ENCODE measurements at places on chromosomes 4 and X. TPM values are rescaled to one million over a fixed set of nuclear protein-coding genes. Genes with fewer than 3 reads are reported as not detected.

Gene CENPVL1
- not detected for total RNA-seq

Gene ABCG2
- 32.5 TPM for total RNA-seq

GRCh38 chr4:114563536-114564315, 34.9 kb upstream of the UGT8 start:
- DNase-seq = no peak

DNA sequence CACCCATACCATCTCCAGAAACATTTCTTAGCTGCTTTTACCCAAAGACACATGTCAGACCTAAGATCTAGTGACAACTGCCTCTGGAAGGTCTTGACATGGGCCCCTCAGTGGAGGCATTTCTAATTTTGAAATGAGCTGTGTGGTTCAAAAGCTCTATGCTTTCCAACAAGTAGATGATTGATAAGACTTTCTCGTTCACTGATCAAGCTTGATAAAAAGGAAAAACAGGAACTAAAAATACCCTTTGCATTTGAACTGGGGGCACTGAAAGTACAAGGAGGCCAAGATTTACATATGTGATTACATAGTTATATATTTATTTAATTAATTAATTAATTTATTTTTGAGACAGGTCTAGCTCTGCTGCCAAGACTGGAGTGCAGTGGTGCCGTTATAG, 61.3 kb upstream of the SCOC start:
- no peak for DNase-seq

DNA sequence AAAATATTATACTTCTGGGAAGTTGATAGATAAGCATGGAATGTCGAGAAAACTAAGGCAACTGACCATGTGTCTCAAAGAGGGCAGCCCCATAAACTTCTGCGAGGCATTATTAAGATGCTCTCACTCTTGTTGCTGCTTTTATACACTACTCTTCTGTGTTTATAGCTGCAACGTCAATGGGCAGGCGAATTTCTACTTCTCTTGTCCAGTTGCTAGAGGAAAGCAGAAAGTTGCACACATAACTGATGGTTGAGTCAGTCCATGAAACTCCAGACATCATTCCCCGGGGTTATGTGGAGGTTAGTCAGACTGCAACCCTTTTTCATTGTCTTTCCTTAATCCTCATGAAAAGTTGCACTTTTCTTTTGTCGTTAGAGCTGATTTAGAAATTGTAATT, 39.8 kb downstream of the VCX3B start:
- DNase-seq = no peak

Gene KCND1
- total RNA-seq = 0.61 TPM

- DNase-seq = peak; percentile 41
These were observed 14.1 kb downstream of the RPS6KA3 start for GRCh38 chrX:20252381-20253231.

Gene IGSF1
- 0.12 TPM for total RNA-seq

DNA sequence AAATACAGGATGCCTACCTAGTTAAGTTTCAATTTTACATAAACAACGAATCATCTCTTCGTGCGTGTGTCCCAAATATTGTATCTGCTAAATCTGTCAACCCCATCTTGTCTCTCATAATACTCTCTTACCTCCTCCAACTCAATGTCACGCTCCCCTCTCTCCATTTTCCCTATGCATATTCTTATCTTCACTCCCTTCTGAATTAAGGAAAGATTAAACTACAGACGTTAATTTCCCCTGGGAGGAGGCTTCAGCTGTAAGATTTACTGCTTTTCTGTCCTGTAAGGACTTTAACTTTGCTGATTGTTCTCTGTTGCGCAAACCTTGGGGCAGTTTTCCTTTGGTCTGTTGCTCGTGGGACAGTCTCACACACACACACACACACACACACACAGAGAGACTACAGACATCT, 455 bp upstream of the ABCB7 start:
- no peak for DNase-seq

DNA sequence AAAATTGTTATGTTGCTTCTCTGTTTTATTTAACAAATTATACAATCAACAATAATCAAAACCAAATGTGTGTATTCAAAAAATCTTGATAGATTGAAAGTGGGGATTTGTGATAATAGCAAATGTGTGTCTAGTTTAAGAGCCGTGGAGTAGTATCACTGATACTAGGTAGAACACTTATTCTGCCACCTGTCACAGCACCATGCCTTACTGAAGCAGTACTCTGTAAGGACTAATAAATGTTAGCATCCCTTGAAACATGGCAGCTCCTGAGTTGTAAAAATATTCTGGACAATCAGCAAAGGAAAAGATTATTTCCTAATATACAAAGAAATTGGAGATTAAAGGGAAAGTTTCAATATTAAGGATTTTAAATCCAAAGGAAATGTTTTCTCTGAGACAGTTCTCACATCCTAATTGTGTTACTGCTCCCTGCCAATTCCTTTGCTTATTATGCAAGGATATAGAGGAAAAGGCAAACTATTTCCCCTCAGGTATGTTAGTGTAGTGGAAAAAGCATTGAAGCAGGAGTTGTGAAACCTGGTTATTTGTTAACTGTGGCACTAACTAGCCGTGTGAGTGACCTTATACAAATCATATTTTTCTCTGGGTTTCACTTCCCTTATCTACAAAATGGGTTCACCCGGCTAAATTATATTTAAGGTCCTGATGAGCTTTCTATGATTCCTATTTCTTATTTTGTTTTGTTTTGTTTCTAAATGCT, 303.1 kb downstream of the ARHGAP24 start:
- no peak for DNase-seq

Gene DACH2
- not detected for total RNA-seq

- DNase-seq = no peak
These were observed 33.2 kb upstream of the MID1IP1 start for GRCh38 chrX:38768079-38768478.

DNA sequence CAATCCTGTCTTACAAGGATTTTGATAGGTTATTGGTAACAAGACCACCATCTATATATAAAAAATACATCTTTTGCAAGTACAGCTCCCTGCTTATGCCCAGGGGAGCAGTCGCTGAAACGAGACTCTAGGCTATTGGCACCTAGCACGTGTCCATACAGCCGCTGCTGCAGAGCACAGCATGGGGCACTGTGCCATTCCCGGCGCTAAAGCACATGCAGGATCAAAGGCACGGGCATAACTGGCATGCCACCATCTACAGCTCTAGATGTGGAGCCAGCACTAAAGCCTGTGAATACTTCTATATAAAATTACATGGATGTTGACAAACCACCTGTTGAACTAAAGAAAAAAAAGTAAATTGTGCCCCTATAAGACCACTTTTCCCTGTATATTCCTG, 144.8 kb downstream of the COL25A1 start:
- no peak for DNase-seq

Gene MAGEA1
- total RNA-seq = not detected

- no peak for DNase-seq
These were observed 5.1 kb upstream of the DCLK2 start for GRCh38 chr4:150072906-150073714.

Measured in left colon (tissue), 2 donors.